ENCODE measurements at places on chromosomes 3 and 15. TPM values are rescaled to one million over a fixed set of nuclear protein-coding genes. Genes with fewer than 3 reads are reported as not detected.
A peak's percentile ranks its signal among the peaks of the same experiment; 100 is the strongest.

- DNase-seq: no peak
- no peaks in the 10 kb centered on the region for H3K27me3 ChIP-seq
- no peak overlapping the region for H3K27ac ChIP-seq
These were observed 4.4 kb downstream of the COX17 start for GRCh38 chr3:119672776-119673175.

DNA sequence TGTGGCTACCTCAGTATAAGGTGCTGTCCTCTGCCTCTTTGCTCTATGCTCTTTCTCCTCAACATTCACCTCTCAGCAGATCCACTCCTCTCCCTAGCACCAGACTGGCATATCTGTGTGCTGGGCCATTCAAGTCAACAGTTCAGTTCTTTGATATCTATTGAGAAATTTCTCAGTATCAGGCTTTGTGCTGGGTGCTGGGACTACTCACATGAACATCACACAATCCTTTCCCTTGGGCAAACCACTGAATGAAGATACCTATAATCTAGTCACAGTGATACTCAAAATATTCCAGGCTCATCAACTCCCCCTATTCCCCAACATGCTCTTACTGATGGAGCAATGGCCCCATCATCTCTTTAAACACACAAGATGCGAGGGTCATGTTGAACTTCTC lies 120.8 kb downstream of the RPL22L1 start:
- peaks cover 70% of the 10 kb centered on the region for H3K4me1 ChIP-seq
- no peak for DNase-seq
- peaks cover 3% of the 10 kb centered on the region for H3K36me3 ChIP-seq
- no peaks in the 10 kb centered on the region for H3K27me3 ChIP-seq
- peak overlapping the region; percentile 45 for H3K27ac ChIP-seq
- H3K4me3 ChIP-seq: no peak overlapping the region

DNA sequence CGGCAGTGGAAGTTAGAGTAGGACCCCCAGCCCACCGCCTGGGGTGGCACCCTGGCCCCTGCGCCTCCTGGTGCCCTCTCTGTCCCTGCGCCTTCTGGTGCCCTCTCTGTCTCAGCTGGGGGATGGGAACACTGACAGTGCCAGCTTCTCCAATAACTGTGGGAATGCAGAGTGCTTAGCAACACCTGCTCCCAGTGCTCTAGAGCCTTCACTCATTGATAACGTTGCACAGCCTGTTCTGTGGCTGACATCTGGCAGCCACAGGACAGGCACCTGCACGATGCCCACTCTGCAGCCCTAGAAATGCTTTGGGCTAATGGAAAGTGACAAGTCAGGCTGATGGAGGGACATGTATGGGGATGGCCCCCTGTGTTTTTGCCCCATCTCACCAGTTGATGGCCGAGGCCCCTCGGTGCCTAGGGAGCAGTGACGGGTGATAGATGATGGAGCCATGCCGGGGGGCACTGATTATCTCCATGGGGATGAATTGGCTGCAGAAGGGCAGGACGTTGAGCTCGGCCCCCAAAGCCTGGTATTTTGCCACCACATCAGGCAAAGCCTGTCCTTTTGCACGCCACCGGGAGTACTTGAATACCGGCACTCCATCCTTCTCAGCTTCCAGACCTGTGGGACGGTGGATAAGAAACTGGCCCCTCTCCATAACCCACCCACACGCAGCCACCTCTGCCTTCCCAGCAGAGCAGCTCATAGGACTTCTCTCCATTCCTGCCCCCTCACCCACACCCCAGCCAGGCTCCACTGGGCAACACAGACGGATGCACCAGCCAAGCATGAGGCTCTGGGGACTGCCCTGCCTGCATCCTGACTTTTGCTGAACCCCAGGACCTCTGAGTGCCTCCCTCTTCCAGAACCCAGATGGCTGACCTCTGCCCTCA lies 22.1 kb downstream of the ALDH1L1 start:
- H3K27me3 ChIP-seq: peaks cover 16% of the 10 kb centered on the region
- H3K4me3 ChIP-seq: no peak overlapping the region
- peak; percentile 75 for DNase-seq
- H3K36me3 ChIP-seq: no peaks in the 10 kb centered on the region

DNA sequence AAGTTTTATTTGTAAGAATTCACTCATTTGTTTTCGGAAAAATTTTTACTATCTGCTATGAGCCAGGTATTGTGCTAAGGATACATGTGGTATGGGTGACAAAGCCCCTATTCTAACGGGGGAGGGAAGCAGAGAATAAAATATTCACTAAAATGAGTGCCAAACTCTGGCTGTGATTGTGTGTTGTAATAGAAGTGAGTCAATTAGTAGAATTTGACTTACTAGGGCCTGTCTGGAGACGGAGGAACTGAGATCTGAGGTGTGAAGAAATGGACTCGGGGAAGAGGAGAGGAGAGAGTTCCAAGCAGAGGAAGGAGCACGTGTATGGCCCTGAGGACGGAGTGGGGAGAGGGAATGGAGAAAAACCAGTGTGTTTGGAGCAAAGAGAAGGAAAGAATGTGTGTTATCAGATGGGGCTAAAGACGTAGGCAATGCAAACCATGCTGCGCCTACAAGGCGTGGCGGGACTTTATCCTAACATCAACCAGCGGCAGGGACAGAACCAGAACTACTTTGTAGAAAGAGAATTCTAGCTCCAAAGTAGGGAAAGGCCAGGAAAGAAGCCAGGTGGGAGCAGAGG lies 89.1 kb downstream of the OSBPL10 start:
- peaks cover 7% of the 10 kb centered on the region for H3K4me1 ChIP-seq
- no peaks in the 10 kb centered on the region for H3K27me3 ChIP-seq
- H3K36me3 ChIP-seq: peaks cover 1% of the 10 kb centered on the region
- no peak for DNase-seq
- H3K4me3 ChIP-seq: no peak overlapping the region

DNA sequence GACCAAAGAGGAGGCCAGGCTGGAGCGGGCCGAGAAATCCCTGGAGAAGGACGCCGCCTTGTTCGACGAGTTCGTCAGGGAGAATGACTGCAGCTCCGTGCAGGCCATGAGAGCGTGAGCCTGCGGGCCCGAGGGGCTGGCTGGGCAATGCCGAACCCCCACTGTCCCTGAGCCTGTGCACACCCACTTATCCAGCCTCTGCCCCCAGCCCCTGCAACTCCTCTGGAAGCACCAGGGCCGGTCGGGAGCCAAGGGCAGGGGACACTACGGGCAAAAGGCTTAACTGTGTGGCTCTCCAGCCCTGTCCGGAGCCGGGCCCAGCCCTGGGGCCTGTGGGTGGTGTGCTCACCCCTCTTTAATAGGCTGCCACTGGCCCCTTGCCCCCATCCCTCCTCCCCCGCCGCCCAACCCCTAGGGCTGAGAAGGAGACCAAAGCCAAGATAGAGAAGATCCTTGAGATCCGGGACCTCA lies 24.0 kb downstream of the CFAP100 start:
- no peaks in the 10 kb centered on the region for H3K36me3 ChIP-seq
- peak; percentile 83 for DNase-seq

DNA sequence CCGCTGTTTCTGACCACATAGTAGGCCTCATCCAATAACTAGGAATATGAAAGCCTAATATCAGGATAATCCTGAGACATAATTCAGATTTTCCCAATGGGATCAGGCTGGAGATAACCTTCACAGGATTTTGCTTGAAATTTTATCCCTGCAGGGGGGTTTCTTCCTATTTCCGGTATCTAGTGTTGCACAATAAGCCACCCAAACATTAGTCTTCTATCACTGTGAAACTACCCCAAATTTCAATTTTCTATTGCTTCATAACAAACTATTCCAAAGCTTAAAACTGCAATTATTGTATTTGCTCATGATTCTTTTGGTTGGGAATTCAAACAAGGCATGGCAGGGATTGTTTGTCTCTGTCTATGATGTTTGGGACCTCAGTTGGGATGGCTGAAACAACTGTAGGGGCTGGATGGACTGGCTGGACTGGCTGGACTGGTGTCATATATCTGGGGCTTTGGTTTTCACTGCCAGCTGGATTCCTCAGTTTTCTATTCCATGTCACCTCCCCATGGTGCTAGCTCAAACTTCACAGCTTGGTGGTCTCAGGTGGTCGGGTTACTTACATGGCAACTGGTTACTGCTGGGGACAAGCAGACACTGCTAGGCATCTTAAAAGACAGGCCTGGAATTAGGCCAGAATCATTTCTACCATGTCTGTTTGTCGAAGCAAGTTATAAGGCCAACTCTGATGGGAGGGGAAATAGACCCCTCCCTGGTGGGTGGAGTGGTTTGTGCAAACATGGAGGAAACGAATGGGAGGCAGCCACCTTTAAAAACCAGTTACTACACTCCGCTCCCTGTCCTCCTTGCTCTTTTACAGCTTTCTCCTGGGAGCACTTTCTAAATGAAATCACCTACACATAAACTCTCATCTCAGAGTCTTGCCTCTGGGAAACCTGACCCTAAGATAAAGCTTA lies 88.2 kb upstream of the STT3B start:
- H3K4me1 ChIP-seq: no peaks in the 10 kb centered on the region
- no peak overlapping the region for H3K27ac ChIP-seq
- H3K4me3 ChIP-seq: no peak overlapping the region

DNA sequence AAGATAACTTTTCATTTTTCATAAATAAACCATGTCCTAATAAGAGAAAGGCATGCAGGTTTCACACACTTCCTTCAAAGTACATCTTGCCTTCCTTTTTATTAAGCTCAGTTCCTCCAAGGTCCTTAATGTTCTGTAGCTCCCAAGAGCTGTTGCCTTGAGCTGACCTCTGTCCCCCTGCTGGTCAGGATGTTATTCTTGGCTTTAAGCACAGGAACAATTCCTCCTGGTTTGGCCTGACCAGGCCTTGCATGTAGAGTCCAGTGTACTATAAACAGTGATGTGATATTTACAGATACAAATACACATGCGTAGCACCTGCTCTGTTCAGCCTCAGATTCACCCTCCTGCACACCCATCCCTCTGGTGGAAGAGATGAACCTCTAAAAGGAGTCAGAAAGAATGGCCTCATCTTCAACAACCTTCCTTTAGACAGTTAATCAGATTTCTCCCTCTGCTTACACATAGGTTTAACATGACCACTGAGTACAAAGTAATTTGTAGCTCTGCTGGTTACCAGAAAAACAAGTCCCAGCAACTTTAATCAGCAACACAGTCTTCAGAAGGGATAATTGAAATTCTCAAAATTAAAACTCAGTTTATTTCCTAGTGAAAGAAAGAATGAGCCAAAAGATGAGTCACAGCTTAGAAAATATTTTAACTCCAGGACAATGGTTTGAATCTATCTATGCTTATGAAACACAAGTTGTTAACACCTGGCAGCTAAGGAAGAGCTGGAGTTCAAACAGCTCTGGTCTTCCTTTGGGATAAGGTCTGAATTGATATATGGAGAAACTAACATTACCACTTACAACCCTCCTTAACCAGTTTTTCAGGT lies 46.5 kb downstream of the PTPN9 start:
- H3K4me3 ChIP-seq: no peak overlapping the region
- no peaks in the 10 kb centered on the region for H3K27me3 ChIP-seq

GRCh38 chr15:49075881-49076280 lies 29.6 kb upstream of the SECISBP2L start:
- DNase-seq: no peak
- no peak overlapping the region for H3K27ac ChIP-seq
- H3K4me1 ChIP-seq: no peaks in the 10 kb centered on the region

GRCh38 chr3:121661376-121661775 lies 673 bp upstream of the HCLS1 start:
- no peak for DNase-seq
- no peaks in the 10 kb centered on the region for H3K27me3 ChIP-seq
- H3K36me3 ChIP-seq: peaks cover 36% of the 10 kb centered on the region
- no peaks in the 10 kb centered on the region for H3K4me1 ChIP-seq

DNA sequence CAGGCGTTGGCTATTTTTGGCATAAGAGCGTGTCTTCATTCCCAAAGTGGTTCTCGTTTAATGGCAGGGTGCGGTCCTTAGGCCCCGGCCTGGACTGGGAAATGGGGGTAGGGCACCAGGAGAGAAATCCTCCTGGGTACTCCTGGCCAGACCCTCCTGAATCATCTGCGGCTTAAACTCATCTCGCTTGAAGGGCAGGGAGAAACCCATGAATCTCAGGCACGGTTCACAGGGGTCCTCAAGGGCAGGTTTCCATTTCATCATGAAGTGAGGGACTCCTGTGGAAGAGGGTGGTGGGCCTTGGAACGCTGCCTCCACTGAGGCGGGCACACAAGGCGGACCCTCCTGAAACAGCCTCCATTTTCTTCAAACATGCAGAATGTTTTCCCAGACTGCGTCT lies 48.4 kb downstream of the KLF13 start:
- no peak overlapping the region for H3K4me3 ChIP-seq
- peak overlapping the region; percentile 16 for H3K27ac ChIP-seq
- H3K36me3 ChIP-seq: peaks cover 20% of the 10 kb centered on the region
- H3K4me1 ChIP-seq: peaks cover 41% of the 10 kb centered on the region
- no peaks in the 10 kb centered on the region for H3K27me3 ChIP-seq
- no peak for DNase-seq

DNA sequence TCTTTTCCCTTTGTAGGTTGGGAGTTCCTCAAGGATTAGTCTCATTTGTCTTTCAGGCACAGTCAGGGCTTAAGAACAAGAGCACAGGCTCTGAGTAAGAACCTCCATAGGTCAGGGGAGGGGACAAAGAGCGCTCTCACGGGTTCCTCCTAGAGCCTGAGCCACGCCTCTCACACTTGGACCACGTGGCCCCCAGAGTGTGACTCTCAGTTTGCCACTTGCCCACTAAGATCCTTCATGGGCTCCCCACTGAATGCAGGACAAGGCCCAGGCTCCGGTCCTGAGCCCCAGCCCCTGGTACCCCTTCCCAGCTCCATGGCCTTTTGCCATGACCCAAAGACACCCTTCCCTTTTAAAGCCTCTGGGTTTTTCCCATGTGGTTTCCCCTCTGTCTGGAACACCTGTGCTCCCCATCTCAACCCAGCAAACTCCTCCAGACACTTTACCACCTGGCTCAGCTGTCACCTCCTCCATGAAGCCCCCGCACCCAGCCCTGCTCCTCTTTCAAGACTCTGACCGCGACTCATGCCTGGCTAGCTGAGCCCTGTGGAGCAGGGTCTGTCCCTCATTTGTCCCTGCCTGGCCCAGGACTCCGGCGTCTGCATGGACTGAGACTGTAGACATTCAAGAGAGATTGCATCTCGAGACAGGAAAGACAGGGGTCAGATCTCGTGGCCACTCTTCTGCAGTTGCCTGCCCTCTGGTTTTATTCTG lies 32.7 kb downstream of the IQSEC1 start:
- no peak for DNase-seq
- H3K4me1 ChIP-seq: no peaks in the 10 kb centered on the region
- H3K27me3 ChIP-seq: peaks cover 33% of the 10 kb centered on the region

DNA sequence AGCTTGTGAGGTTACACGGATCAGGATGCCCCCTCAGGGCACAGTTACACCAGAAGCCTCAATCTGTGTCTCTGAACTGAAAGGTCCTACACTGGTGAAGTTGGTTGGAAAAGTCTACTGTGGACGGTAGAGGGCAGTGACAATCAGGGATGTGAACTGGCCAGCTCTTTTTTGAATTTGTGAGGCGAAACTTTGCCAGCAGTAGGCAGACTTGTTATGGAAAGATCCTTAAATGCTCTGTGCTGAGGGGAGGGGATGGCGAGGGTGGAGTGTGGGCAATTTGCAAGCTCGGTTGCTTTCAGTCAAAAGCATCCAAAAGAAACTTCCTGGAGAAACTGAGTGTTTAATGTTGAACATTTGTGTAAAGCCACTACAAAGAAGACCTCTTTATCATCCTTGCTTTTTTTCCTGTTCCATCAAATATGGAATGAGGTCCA lies 127.4 kb upstream of the ABHD17C start:
- peak overlapping the region; percentile 11 for H3K4me3 ChIP-seq
- no peaks in the 10 kb centered on the region for H3K27me3 ChIP-seq
- H3K27ac ChIP-seq: peak overlapping the region; percentile 79
- H3K36me3 ChIP-seq: peaks cover 39% of the 10 kb centered on the region
- DNase-seq: peak; percentile 89

ITIH1 gene
- total RNA-seq: not detected

PYGO1 gene
- total RNA-seq: 18.5 TPM

ZCWPW2 gene
- total RNA-seq: 1.2 TPM

LRRC2 gene
- total RNA-seq: 1.2 TPM

Measured in osteocyte (in vitro differentiated cells).